Aorta (tissue), 5 donors: ENCODE measurements at places on chromosomes 16 and 17. TPM values are rescaled to one million over a fixed set of nuclear protein-coding genes. Genes with fewer than 3 reads are reported as not detected.

PITPNC1 gene
- total RNA-seq = 29.6 TPM

ITGB4 gene
- total RNA-seq = 40.3 TPM

CLDN9 gene
- not detected for total RNA-seq

TBC1D28 gene
- total RNA-seq = not detected

NPIPA5 gene
- 20.1 TPM for total RNA-seq

CNOT1 gene
- total RNA-seq = 103 TPM

SLFN12 gene
- 20.8 TPM for total RNA-seq

TBC1D26 gene
- total RNA-seq = not detected

HELZ gene
- total RNA-seq = 47.4 TPM

DNA sequence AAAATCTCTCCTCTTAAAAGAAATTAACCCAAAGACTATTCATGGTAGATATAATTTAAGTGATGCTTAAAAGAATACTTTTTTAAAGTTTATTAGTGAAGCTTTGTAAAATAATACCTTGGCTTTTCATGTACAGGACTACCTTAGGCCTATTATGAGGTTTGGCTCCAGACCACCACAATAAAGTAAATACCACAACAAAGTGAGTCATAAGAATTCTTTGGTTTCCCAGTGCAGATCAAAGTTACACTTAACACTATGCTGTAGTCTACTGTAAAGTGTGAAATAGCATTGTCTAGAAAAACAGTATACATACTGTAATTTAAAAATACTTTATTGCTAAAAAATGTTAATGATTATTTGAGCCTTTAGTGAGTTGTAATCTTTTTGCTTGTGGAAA lies 31.7 kb downstream of the CLTC start:
- no peaks in the 10 kb centered on the region for H3K27me3 ChIP-seq
- no peak for DNase-seq
- no peak overlapping the region for H3K4me3 ChIP-seq
- no peak overlapping the region for H3K27ac ChIP-seq

GRCh38 chr17:79813297-79814126 lies 16.6 kb upstream of the CBX8 start:
- no peaks in the 10 kb centered on the region for H3K36me3 ChIP-seq
- H3K4me3 ChIP-seq = peak overlapping the region; percentile 8
- no peak overlapping the region for H3K27ac ChIP-seq

DNA sequence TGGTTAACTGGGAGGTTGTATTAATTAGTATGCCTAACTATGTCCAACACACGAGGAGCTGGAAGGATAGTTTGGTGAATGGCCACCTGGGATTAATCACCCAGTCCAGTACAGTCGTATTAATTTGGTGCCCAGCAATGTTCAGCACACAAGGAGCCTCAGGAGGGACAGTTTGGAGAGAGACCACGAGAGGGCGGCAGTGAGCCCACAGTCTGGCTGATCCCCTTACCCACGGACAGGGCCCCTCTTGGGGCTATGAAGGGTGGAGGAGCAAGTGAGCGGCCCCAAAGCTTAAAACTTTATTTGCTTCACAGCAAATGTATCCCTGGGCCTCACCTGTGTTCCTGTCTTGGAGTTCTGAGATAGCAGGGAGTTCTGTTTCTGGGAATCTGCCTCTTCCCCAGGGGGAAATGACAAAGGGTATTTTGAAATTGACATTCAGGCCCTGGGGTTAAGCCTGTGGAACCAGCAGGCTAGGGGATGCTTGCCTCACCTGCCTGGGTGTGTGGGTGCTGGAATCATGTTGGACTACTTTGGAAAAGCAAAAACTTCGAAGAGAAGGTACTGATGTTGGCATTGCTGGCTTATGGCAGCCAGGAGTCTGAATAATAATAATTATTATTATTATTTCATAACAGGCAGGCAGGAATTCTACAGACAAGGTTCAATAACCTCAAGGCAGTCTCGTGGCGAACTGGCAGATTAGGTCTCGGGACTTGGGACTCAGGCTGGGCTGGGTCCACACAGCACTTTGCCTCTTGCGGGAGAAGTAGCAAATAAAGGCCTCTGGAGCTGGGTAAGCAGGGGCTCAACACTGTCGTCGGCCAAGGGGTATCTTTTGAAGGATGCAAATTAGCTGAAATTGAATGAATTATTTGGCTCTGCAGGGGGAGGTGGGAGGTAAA lies 227.6 kb upstream of the ASIC2 start:
- DNase-seq = no peak
- no peak overlapping the region for H3K4me3 ChIP-seq
- H3K27me3 ChIP-seq = no peaks in the 10 kb centered on the region
- no peaks in the 10 kb centered on the region for H3K36me3 ChIP-seq

DNA sequence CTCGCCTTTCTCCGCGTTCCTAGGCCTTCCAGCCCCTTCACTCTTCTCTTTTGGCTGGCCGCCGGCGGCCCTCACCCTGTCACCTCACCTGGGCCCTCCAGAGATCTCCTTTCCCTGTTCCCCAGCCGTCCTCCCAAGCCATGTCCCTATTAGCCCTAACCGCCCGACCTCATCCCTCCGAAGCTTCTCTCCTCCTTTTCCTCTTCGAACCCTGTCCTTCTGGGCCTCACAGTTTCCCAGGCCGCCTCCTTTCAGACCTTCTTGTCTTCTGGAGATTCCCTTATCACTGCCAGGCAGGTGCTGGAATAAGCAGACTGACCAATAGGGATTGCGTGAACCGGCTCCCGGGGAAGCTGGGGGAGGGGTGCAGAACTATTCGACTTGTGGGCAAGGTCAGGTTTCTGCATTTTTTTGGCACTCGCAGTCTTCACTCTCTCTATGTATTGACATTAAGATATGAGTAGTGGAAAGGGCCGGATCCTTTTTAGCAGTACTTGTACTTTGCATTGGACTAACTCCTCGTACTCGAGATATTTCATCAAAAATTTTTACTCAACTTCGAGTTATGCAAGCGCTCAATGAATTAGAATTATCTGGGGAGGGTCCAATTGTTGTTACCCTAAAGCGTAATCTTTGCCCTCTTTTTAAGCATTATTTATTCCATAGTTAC lies 690 bp downstream of the RHOT1 start:
- no peaks in the 10 kb centered on the region for H3K4me1 ChIP-seq
- no peaks in the 10 kb centered on the region for H3K36me3 ChIP-seq
- peak; percentile 69 for DNase-seq
- peak overlapping the region; percentile 91 for H3K4me3 ChIP-seq
- H3K27me3 ChIP-seq = no peaks in the 10 kb centered on the region
- H3K27ac ChIP-seq = no peak overlapping the region

- H3K4me3 ChIP-seq = no peak overlapping the region
- H3K27me3 ChIP-seq = no peaks in the 10 kb centered on the region
- no peaks in the 10 kb centered on the region for H3K4me1 ChIP-seq
- no peak for DNase-seq
Measured at GRCh38 chr16:49756775-49757558, 98.9 kb downstream of the ZNF423 start.

GRCh38 chr17:70091696-70092095 lies 16.7 kb downstream of the KCNJ16 start:
- DNase-seq = no peak
- no peaks in the 10 kb centered on the region for H3K27me3 ChIP-seq
- H3K27ac ChIP-seq = no peak overlapping the region
- H3K4me1 ChIP-seq = no peaks in the 10 kb centered on the region

DNA sequence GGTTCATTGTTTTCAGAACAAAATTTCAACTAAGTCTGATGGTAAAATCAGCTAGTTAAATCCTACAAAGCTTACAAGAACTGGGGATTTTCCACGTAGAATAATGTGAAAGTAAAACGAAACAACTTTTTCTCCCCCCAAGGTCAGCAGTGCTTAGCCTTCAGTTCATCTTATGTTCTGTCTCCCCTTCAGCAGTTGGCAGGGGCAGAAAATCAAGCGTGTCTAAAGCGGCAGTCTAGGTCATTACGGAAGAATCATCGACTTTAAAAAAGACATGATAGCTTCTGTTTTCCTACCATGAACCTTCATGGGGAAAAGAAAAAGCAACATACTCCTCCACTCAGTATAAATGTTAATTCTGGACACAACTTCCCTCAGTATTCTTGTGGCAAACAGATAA lies 50.7 kb downstream of the GNA13 start:
- H3K27me3 ChIP-seq = no peaks in the 10 kb centered on the region
- H3K4me3 ChIP-seq = no peak overlapping the region
- no peak for DNase-seq

- no peaks in the 10 kb centered on the region for H3K36me3 ChIP-seq
- no peaks in the 10 kb centered on the region for H3K4me1 ChIP-seq
- H3K4me3 ChIP-seq = no peak overlapping the region
- no peak overlapping the region for H3K27ac ChIP-seq
- no peaks in the 10 kb centered on the region for H3K27me3 ChIP-seq
Measured at GRCh38 chr17:9256751-9257629, 235.7 kb downstream of the NTN1 start.

- no peak overlapping the region for H3K4me3 ChIP-seq
- peak; percentile 69 for DNase-seq
- no peaks in the 10 kb centered on the region for H3K36me3 ChIP-seq
- H3K27me3 ChIP-seq = no peaks in the 10 kb centered on the region
Measured at GRCh38 chr16:66262253-66263167, 104.0 kb upstream of the CDH5 start.

DNA sequence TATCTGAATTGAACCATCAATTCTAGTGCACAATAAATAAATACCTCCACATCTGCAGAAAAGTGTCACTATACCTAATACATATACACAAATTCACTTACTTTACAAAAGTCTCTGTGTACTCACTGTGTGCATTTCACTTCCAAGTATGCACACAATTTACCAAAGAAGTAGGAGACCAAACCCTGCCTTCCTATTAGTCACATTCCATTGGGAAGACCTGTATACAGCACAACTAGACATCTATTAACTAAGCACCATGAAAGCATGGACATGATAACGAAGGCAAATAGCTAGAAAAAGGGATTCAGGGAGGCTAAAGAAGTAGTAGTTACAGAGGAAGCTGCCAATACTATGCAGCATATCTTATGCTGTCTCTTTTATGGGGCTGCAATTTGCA lies 139.5 kb downstream of the SNX11 start:
- no peaks in the 10 kb centered on the region for H3K36me3 ChIP-seq
- H3K27me3 ChIP-seq = no peaks in the 10 kb centered on the region
- H3K4me3 ChIP-seq = no peak overlapping the region
- H3K27ac ChIP-seq = no peak overlapping the region
- DNase-seq = no peak

- no peaks in the 10 kb centered on the region for H3K4me1 ChIP-seq
- H3K27ac ChIP-seq = no peak overlapping the region
- DNase-seq = no peak
- H3K36me3 ChIP-seq = no peaks in the 10 kb centered on the region
- H3K27me3 ChIP-seq = no peaks in the 10 kb centered on the region
Measured at GRCh38 chr16:28923231-28923587, 1.8 kb downstream of the RABEP2 start.

DNA sequence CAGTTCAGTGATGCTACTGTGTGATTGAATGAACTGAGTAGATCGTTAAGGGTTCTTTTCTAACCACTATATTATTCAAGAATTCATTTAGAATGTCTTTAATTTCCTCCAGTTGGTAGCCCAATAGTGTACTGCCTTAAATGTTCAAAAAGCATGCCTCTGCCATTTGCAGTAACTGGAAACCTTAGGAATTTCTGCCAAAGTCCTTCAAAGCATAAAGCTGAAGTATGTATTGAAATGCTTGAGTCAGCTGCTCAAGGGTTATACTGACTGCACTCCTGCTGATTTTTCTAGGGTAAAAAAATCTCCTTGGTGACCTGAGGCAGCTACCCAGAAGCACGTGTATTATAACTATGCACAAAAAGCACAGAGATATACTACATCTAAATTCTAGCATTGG lies 56.5 kb downstream of the SNTB2 start:
- H3K4me1 ChIP-seq = peaks cover 1% of the 10 kb centered on the region
- H3K27me3 ChIP-seq = no peaks in the 10 kb centered on the region
- no peak overlapping the region for H3K4me3 ChIP-seq
- no peak overlapping the region for H3K27ac ChIP-seq

- peak; percentile 77 for DNase-seq
- H3K27ac ChIP-seq = no peak within 1 kb of the TSS
- no peak within 1 kb of the TSS for H3K4me3 ChIP-seq
- H3K4me1 ChIP-seq = no peaks in the 10 kb centered on the region
- H3K27me3 ChIP-seq = no peaks in the 10 kb centered on the region
Measured at GRCh38 chr16:3065069-3065741, at the start of gene IL32. IL32 (plus strand) TSS chr16:3065640; CDS start chr16:3065812, 172 bp downstream.

- H3K27ac ChIP-seq = no peak overlapping the region
- no peaks in the 10 kb centered on the region for H3K27me3 ChIP-seq
- no peaks in the 10 kb centered on the region for H3K36me3 ChIP-seq
- no peaks in the 10 kb centered on the region for H3K4me1 ChIP-seq
Measured at GRCh38 chr17:50631195-50631907, 3.3 kb upstream of the ABCC3 start.

GRCh38 chr16:84725481-84726078 lies 25.8 kb downstream of the USP10 start:
- no peaks in the 10 kb centered on the region for H3K27me3 ChIP-seq
- no peaks in the 10 kb centered on the region for H3K4me1 ChIP-seq
- no peaks in the 10 kb centered on the region for H3K36me3 ChIP-seq
- no peak overlapping the region for H3K4me3 ChIP-seq
- DNase-seq = no peak
- no peak overlapping the region for H3K27ac ChIP-seq

- no peaks in the 10 kb centered on the region for H3K36me3 ChIP-seq
- no peak overlapping the region for H3K27ac ChIP-seq
- H3K27me3 ChIP-seq = no peaks in the 10 kb centered on the region
- DNase-seq = no peak
Measured at GRCh38 chr16:85454171-85454872, 158.8 kb upstream of the GSE1 start.

DNA sequence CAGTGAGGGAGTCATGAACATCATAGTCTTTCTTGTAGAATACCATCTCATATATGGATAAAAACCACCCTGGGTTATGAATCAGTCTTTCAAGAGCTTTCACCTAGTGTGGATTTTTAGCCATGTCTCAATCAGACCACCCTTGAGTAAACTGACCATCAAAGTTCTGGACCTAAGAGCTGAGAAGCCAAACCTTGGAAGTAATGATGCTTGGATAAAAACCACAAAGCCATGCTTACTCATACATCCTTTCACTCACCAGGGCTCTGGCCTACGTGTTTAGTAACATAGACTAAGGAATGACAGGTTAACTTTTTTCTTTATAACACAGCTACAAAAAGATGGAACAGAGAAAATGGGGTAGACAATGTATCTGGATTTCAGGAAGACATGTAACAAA lies 167.2 kb downstream of the STX8 start:
- no peaks in the 10 kb centered on the region for H3K36me3 ChIP-seq
- no peak for DNase-seq
- no peak overlapping the region for H3K4me3 ChIP-seq
- H3K27ac ChIP-seq = no peak overlapping the region
- peaks cover 6% of the 10 kb centered on the region for H3K4me1 ChIP-seq
- no peaks in the 10 kb centered on the region for H3K27me3 ChIP-seq

DNA sequence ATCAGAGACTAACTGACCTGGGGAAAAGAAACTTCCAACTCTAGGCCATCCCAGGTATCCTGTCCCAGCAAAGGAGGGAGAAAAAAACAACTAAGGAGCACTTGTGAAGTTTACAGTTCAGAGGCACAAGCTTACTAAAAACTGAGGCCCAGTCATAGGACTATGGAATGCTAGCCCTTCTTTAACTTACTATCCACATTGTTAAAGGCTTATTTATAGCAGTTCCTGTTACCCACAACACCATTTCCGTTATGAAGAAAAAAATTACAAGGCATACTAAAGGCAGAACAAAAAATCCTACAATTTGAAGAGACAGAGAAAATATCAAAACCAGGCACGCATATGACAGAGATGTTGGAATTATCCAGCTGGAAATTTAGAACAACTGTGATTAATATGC lies 159.1 kb downstream of the CDH11 start:
- H3K36me3 ChIP-seq = peaks cover 3% of the 10 kb centered on the region
- no peak overlapping the region for H3K27ac ChIP-seq
- no peaks in the 10 kb centered on the region for H3K4me1 ChIP-seq
- H3K27me3 ChIP-seq = no peaks in the 10 kb centered on the region
- H3K4me3 ChIP-seq = no peak overlapping the region
- no peak for DNase-seq
